ENCODE measurements at places on chromosomes 12 and 14. TPM values are rescaled to one million over a fixed set of nuclear protein-coding genes. Genes with fewer than 3 reads are reported as not detected.

DNA sequence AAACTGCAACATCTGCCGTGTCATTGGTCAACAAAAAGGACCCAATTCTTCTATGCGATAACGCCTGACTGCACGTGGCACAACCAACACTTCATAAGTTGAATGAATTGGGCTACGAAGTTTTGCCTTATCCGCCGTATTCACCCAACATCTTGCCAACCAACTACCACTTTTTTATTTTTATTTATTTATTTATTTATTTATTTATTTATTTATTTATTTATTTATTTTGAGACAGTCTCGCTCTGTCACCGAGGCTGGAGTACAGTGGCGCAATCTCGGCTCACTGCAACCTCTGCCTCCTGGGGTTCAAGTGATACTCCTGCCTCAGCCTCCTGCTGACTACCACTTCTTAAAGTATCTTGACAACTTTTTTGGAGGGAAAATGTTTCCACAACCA, 127.4 kb downstream of the RASSF9 start:
- DNase-seq, result no peak

GRCh38 chr12:26786865-26787514, 46.0 kb downstream of the ITPR2 start:
- DNase-seq, result peak; percentile 57

Gene PUS1
- total RNA-seq, result 26.4 TPM

Gene TSPAN8
- not detected for total RNA-seq

Gene SDR9C7
- total RNA-seq, result 0.07 TPM

Data from foreskin keratinocyte (primary cell).